ENCODE measurements at places on chromosomes 1 and 21.

GRCh38 chr1:155396874-155397476 is 76.3 kb downstream of the RUSC1 start:
- no peak for DNase-seq

DNA sequence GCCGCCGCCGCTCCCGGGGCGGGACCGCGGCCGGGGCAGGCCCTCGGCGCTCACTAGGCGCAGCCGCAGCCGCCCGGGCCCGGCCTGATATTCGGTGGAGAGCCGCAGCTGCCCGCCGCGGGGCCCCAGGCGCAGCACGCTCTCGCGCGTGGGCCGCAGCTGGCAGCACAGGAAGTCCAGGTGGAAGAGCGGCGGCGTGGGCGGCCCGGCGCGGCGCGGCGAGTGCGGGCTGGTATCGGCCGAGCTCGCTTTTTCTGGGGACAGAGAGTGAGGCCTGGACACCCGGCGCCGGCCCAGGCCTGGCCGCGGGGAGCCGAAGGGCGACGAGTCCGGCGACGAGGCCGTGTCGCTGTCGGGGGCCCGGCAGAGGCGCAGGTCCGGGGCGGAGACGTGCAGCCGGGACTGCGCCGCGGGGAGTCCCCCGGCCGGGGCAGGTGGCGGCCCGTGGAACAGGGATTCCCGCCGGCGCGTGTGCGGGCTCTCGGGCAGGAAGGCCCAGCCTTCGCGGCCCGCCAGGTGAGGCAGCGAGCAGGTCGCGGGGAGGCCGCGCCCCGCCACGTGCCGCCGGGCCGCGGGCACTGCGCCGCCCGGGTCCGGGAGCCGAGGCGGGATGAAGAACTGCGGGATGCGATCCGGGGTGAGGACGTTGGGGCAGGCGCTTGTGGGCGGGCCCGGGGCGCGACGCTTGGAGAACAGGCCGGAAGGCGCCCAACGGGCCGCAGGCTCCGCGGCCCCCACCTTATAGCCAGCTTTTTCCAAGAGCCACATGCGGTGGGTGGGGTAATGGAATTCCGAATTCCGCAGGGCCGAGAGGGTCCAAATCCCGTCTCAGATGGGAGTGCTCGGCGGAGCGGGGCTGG is 1.2 kb downstream of the C2CD4D start:
- DNase-seq = no peak

- DNase-seq = no peak
These were observed 72.7 kb downstream of the UBE4B start for GRCh38 chr1:10105484-10105883.

- DNase-seq = no peak
These were observed 19.7 kb downstream of the EXOC8 start for GRCh38 chr1:231318015-231318355.

DNA sequence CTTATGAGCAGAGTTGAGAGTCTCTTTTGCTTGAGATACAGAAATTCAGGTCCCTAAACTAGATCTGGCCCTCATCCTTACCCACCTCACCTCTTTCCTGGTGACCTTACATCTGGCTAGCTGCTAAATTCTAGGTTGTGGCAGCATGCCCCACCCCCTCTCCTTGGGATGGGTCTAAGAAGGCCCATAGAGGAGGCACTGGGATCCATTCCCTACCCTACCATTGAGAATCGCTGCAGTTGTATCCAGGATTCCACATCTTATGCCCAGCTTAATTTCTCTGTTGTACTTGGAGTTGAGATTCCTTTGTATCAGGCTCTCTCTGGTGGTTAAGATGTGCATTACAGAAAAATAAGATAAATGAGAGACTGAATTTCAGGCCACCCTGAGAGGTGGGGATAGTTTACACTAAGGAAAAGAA is 9.5 kb upstream of the TMEM39B start:
- peak; percentile 38 for DNase-seq

Measured in GM04503 (cell line).